Epithelial cell of prostate (primary cell): ENCODE measurements at places on chromosomes 16 and 17.

- no peak for DNase-seq
Measured at GRCh38 chr16:86512301-86512859, 2.1 kb downstream of the FOXF1 start.

GRCh38 chr17:9553596-9553995 is 22.0 kb downstream of the STX8 start:
- DNase-seq: no peak

DNA sequence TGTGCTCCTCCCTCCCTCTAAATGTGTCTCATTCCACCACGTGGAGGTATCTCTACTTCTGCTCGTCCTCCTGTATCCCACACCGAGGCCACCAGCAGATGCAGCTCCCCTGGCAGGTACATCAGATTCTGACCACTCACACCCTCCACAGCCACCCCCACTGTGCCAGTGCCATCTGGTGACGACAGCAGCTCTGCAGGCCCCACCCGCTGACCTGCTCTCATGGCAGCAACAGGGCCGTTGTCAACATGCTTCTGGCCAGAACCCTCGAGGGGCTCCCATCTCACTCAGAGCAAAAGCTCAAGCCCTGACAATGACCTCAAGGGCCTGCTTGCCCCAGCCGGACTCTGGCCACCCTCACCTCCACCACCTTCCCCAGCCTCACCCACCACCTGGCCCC is 93.4 kb downstream of the AMFR start:
- no peak for DNase-seq

GRCh38 chr17:79621151-79621943 is 10.5 kb upstream of the RBFOX3 start:
- DNase-seq: no peak

GRCh38 chr16:57387598-57388354 is 15.5 kb downstream of the CX3CL1 start:
- no peak for DNase-seq

DNA sequence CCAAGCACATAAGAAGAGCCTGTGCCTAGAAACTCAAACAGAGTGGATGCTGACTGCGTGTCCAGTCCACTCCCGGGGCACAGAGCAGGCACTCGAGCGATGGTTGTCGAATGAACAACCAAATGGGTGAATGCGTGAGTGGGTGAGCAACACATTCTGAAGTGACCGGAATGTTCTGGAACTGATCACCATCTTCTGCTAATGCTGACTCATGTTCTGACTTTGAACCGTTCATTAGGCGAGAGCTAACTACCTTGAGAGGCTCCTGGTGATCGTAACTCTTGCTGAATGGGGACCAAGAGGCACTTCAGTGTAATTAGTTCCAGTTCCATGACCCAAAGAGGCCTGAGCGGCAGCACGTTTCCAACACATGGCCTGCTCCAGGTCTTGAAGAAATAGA is 37.9 kb downstream of the IRF8 start:
- DNase-seq: no peak

DNA sequence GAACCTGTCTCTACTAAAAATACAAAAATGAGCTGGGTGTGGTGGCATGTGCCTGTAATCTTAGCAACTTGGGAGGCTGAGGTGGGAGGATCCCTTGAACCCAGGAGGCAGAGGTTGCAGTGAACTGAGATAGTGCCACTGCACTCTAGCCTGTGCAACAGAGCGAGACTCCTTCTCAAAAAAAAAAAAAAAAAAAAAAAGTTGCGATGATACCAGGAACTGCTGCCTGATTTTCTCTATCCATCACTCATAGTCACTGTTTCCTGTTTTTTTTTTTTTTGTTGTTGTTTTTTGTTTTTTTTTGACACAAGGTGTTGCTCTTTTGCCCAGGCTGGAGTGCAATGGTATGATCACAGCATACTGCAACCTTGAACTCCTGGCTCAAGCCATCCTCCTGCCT is 59.2 kb downstream of the ABCC1 start:
- DNase-seq: no peak

- DNase-seq: no peak
Measured at GRCh38 chr17:1344521-1344920, 55.5 kb downstream of the YWHAE start.

GRCh38 chr17:27384261-27384701 is 72.0 kb upstream of the KSR1 start:
- DNase-seq: peak; percentile 86

DNA sequence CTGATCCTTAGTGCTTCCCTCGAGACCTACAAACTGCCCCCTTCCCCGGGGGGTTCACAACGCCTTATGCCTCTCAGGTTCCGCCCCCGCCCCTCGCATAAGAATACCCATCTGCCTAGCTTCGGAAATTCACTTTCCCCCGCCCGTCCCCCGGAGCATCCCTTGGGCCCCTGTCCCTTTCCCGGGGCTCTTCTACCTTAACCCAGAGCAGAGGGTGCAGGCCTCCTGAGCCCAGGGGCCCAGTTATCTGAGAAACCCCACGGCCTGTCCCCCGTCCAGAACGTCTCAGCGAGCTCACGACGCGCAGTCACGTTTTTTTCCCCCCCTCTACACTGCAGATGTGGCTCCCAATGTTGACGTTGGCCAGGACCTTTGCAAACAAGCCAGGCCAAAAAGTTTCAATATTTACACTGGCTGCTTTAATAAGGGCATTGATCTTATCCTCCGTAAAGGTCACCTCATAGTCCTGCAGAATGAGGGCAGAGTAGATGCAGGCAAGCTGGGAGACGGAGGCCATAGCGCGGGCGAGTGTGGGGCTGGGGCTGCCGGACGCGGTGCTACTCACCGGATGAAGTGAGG is 1.4 kb upstream of the NBR1 start:
- DNase-seq: no peak

- DNase-seq: no peak
Measured at GRCh38 chr17:77326076-77326591, 185.4 kb downstream of the SEC14L1 start.

GRCh38 chr16:47861999-47862398 is 293.8 kb downstream of the ABCC12 start:
- no peak for DNase-seq

DNA sequence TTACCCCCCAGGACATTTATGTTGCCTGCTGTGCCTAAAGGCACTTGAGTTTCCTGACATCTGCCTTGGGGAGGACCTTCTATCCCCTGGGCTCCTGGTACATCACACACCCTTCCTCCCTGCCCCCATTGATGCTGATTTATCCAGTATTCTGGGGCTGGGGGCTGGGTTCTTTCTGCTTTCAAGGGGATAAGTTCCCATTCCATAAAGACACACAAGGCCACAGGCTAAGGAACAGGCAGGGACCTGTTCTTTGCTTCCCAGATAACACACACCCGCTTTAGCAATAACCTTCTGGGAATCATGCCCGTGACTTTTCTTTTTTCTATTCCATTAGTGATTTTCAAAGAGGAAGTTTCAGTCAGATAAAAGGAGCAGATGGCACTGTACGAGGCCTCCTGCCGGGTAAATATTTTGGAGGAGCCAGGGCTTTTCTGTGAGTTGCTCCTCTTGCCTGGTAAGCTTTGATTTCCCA is 30.6 kb downstream of the CHD9 start:
- no peak for DNase-seq

GRCh38 chr16:76796978-76797377 is 394.0 kb upstream of the MON1B start:
- DNase-seq: no peak

DNA sequence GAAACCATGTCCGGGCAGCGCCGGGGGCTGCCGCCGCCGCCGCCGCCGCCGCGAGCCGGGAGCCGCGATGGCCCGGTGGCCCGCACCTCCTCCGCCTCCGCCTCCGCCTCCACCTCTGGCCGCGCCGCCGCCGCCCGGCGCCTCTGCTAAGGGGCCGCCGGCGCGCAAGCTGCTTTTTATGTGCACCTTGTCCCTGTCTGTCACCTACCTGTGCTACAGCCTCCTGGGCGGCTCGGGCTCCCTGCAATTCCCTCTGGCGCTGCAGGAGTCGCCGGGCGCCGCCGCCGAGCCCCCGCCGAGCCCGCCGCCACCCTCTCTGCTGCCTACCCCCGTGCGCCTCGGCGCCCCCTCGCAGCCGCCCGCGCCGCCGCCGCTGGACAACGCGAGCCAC is 587 bp downstream of the HS3ST4 start:
- no peak for DNase-seq

DNA sequence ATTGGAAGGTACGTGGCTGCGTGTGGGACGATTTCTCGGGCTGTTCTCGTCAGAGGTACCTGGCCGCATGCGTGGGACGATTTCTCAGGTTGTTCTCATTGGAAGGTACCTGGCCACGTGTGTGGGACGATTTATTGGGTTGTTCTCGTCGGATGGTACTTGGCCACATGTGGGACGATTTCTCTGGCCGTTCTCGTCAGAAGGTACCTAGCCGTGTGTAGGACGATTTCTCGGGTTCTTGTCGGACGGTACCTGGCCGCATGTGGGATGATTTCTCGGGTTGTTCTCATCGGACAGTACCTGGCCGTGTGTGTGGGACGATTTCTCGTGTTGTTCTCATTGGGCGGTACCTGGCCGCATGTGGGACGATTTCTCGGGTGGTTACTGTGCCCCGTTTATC is 50.1 kb upstream of the GNG13 start:
- no peak for DNase-seq

DNA sequence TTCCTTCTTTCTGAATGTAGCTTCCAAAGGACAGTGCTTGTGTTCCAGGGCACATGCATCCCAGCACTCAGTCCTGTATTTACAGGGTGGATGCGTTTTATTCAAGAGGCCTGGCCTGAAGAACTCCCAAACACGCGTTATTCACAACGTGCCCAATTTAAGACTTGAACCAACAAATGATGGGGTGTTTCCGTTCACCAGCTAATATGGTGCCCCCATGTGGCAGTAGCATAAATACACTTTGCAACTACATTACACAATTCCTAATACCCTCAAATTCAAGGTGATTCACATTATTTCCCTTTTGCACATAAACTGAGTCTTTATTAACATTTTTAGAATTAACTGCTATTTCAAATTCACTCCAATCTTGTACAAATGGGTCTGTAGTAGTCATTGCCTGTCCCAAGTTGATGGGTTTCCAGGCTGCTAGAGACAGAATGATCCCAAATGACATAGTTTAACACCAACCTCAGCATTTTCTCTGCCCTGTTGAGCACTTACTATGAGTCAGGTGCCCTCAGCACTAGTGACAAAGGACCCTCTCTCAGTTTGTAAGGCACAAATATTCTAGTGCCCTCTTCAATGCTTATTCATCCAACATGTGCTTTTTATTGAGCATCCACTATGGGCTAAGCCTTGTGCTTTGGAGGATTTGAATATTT is 26.9 kb downstream of the HSD17B2 start:
- no peak for DNase-seq

DNA sequence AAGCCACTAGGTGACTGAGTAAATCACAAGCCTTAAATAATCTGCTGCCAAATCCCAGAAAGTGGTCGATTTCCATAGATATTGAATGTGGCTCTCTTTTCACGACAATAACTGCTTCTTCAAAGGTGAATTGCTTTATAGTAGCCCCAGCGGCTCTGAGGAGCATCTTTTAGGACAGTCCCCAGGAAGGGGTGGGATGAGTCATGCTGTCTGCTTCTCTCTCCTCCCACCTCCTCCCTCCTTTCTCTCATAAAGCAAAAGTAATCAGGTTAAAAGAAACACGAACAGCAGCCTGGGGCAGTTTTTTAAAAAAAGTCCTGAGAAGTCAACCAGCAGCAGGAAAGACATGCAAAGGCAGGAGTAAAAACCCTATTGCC is 1.8 kb downstream of the KIAA0513 start:
- peak; percentile 45 for DNase-seq

- DNase-seq: no peak
Measured at GRCh38 chr17:75342996-75343395, 53.8 kb upstream of the SLC25A19 start.

DNA sequence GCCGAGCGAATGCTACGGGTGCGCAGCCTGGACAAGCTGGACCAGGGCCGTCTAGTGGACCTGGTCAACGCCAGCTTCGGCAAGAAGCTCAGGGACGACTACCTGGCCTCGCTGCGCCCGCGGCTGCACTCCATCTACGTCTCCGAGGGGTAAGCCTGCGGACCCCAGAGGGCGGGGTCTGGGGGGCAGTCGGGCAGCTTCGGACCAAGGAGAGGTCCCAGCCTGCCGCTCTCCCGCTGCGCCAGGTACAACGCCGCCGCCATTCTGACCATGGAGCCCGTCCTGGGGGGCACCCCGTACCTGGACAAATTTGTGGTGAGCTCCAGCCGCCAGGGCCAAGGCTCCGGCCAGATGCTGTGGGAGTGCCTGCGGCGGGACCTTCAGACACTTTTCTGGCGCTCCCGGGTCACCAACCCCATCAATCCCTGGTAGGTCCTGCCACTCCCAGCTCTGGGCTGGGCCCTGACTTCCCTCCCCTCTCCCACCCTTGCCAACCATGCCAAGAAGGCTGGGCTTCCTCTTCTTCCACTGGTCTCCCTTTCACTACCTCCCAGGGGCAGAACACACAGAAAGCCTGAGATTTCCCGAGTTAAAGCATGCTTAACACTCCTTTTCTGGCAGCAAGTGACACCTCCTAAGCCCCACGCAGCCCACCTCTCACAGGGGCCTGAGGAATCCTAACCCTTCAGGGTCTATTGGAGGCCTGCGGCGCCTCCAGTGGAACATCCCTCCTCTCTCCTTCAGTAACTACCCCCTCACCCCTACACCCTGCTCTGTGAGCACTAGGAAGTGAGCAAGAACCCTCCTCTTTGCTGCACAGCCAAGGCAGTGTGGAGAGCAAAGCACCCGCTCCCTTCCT is 3.2 kb downstream of the NAGS start:
- no peak for DNase-seq

DNA sequence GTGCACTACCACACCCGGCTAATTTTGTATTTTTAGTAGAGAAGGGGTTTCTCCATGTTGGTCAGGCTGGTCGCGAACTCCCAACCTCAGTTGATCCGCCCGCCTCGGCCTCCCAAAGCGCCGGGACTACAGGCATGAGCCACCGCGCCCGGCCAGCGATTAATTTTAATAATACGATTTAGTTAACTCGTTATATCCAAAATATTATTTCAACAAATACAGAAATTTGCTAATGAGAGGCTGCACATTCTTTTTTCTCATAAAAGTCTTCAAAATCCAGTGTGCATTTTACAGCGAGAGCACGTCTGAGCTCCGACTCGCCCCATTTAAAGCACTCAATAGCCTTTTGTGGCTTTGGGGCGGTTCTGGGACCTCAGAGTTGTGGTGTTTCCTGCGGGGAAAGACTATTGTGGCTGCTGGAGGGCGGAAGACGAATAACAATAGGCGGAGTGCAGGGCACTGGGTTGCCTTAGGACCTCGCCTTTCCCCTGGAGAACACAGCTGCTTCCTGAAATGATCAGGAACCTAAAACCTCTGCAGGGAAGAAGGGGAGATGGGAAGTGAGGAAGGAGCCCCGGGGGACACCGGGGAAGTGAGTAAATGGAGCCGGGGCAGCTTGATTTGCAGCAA is 2.9 kb upstream of the ZSCAN10 start:
- no peak for DNase-seq

DNA sequence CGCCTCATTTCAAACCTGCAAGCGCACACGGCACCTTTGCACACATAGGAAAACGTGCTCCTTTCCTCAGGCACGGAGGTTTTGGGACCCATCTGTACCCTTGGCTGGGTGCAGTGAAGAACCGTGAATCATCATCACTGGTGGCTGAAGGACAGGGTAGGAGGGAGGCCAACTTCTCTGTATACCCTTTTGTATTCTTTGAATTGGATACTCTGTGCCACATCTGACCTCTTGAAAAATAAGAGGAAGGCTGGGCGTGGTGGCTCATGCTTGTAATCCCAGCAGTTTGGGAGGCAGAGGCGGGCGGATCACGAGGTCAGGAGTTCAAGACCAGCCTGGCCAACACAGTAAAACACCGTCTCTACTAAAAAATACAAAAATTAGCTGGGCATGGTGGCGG is 11.7 kb downstream of the GPRC5B start:
- DNase-seq: no peak
